Left cardiac atrium (tissue), 4 donors: ENCODE measurements at places on chromosomes 3 and 15. TPM values are rescaled to one million over a fixed set of nuclear protein-coding genes. Genes with fewer than 3 reads are reported as not detected.

Gene EHHADH
- total RNA-seq: 12.8 TPM

Gene BBS4
- total RNA-seq: 10.9 TPM

Gene SPATA16
- total RNA-seq: not detected

Gene HEXA
- total RNA-seq: 78.2 TPM

Gene TEX55
- not detected for total RNA-seq

Gene EFHB
- total RNA-seq: 0.59 TPM

Gene MESP2
- 0.16 TPM for total RNA-seq

Gene MNS1
- 1.2 TPM for total RNA-seq

Gene CTXN2
- total RNA-seq: not detected

Gene DHX36
- 54.2 TPM for total RNA-seq

Gene LARP6
- 34.4 TPM for total RNA-seq

Gene KLF15
- 32.4 TPM for total RNA-seq

Gene TXNRD3
- total RNA-seq: 4.0 TPM

Gene ACTC1
- total RNA-seq: 12,863 TPM

Gene CPNE9
- not detected for total RNA-seq

Gene PLA2G4E
- total RNA-seq: not detected

Gene CERS3
- total RNA-seq: not detected

Gene SEMA3G
- 19.9 TPM for total RNA-seq

Gene KCNMB3
- total RNA-seq: 2.1 TPM

Gene GOLGA8T
- total RNA-seq: 1.1 TPM

Gene CCR5
- total RNA-seq: 1.4 TPM

Gene FBXO40
- 146 TPM for total RNA-seq

Gene BFSP2
- total RNA-seq: not detected

Gene AHSG
- 0.15 TPM for total RNA-seq

Gene NRROS
- 5.4 TPM for total RNA-seq

Gene SPINK8
- not detected for total RNA-seq

Gene SLC15A2
- total RNA-seq: 1.2 TPM

Gene MIX23
- total RNA-seq: 28.7 TPM

Gene CLDN11
- total RNA-seq: 12.9 TPM

Gene AMIGO3
- 0.09 TPM for total RNA-seq

Gene STAC
- total RNA-seq: 0.47 TPM

Gene PRSS50
- total RNA-seq: not detected

Gene EFL1
- total RNA-seq: 10.5 TPM

Gene MYEF2
- total RNA-seq: 13.4 TPM

Gene PARP16
- 4.6 TPM for total RNA-seq

Gene COL7A1
- 5.5 TPM for total RNA-seq

Gene RCN2
- 26.7 TPM for total RNA-seq

Gene TNIK
- total RNA-seq: 13.6 TPM

Gene GOLGA6A
- not detected for total RNA-seq

Gene ADAMTS9
- 100 TPM for total RNA-seq

Gene FRG2C
- not detected for total RNA-seq

Gene CACNA2D2
- total RNA-seq: 7.8 TPM

Gene ZBTB47
- total RNA-seq: 68.5 TPM

Gene PRR20G
- not detected for total RNA-seq

Gene GPR171
- 0.62 TPM for total RNA-seq

Gene SLC28A1
- 0.13 TPM for total RNA-seq

Gene IL5RA
- 0.81 TPM for total RNA-seq

Gene CCDC39
- total RNA-seq: not detected

Gene DHX30
- 39.7 TPM for total RNA-seq

Gene CLDN18
- total RNA-seq: 13.2 TPM

Gene MORC1
- total RNA-seq: not detected

Gene AGBL1
- 0.05 TPM for total RNA-seq
